NCI-H1092 treated with DMSO at 0.1 percent for 48 hours (cell line): ENCODE measurements at places on chromosomes 6 and 20.

DNA sequence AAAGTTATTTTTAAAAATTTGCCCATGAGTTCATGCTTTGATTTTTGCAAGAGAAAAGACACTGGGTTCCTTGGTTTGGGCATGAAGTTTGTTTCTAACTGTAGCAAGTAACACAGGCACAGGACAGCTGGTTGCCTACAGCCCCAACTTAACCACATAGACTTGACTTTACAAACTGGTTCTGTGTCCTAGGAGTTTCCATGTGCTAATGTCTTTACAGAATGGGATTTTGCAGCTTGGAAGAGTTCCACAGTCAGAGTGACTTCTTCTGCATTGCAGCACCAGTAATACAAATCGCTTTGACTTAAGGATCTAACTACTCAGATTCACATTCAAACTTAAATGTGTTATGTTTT, 44.3 kb downstream of the OR2B2 start:
- no peak for DNase-seq

- DNase-seq, result no peak
Observed at GRCh38 chr6:8242885-8243284, 140.5 kb upstream of the EEF1E1 start.

- no peak for DNase-seq
Observed at GRCh38 chr6:104580452-104580851, 279.3 kb downstream of the HACE1 start.

GRCh38 chr6:148144917-148145521, 197.6 kb upstream of the SASH1 start:
- DNase-seq, result peak; percentile 57

DNA sequence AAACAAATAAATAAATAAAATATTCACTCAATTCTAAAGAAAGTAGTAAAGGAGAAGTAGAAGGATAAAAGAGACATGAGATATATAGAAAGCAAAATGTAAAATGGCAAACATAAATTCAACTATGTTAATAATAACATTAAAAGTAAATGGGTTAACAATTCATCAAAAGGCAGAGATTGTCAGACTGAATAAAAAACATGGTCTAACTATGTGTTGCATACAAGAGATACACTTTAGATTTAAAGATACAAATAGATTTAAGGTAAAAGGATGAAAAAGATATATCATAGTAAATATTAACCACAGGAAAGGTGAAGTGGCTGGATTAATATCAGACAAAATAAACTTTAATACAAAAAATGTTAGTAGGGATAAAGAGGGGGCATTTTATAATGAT, 35.8 kb upstream of the PDE10A start:
- DNase-seq, result no peak

- no peak for DNase-seq
Observed at GRCh38 chr6:43405354-43405753, 22.0 kb upstream of the ABCC10 start.

GRCh38 chr6:136038531-136038930, 187.0 kb downstream of the PDE7B start:
- no peak for DNase-seq

GRCh38 chr20:24577271-24577909, 108.0 kb downstream of the SYNDIG1 start:
- no peak for DNase-seq

DNA sequence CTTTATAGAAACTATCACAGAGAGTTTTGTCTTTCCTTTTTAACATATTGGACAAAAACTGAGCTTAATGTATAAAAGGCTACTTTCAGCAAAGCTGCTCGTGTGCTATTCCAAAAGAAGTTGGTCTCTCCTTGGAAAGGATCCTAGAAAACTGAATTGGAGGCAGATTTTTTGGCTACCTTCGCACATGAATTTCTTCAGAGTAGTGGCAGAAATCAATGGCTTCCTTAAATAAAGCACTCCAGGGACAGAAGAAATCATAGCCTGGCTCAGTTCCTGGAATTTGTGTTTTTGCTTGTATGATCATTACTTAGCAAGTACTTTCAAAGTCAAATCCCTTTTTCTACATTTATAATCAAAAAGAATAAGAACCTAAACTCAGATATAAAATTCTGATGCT, 780.3 kb downstream of the PHF3 start:
- DNase-seq, result no peak

GRCh38 chr20:20946122-20946759, 159.9 kb downstream of the LINC00237 start:
- no peak for DNase-seq

DNA sequence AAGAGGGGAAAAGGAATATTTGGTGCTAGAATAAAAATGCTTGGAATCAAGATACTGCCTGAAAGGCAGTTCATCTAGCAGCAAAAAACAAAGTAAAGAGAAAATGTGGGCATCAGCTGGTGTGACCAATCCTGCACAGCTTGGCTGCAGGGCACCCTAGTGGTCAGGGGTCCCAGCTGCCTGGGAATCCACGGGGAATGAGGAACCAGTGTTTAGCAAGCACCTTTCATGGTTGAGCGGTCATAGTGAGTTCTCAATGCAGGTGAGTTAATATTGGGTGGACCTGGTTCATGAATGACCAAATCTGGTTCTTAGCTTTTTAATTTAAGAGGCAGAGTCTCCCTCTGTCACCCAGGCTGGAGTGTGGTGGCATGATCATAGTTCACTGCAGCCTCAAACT, 53.3 kb downstream of the CAP2 start:
- DNase-seq, result no peak

DNA sequence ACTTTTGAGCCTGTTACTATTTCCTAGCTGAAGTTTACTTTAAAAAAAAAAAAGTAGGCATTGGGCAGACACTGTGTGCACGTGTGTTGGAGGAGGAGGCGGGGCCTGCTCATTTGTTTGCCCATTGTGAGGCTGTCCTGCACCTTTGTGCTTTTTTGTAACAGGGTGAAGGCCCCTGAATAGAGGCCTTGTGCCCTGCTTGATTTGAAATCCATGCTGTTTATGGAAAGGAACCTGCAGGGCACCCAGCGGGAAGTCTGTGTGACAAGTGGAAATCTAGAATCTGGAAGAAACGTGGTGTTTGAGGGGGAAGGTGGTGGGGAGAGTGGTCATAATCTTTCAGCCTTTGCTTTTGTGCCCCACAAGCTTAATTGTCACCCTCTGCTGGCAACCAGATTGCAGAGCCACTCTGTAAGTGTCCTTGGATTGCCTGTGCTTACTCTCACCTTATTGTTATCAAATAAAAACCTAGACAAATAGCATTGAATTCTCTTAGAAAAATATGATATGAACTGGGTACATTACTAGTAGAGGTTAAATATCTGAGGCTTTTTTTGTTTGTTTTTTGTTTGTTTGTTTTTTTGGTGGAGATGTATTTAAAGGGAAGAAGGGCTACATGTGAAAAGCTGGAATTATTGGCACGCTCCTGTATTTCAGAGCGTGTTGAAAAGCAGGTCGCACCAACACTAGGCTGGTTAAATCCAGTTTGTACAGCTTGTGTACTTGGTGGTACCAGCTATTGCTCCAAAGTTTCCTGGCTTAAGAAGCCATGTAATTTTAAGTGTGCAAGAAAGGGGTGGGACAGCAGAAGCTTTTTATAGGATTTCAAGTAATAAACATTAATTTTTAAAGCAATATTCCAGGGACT, 156.3 kb downstream of the ARID1B start:
- DNase-seq, result peak; percentile 89

DNA sequence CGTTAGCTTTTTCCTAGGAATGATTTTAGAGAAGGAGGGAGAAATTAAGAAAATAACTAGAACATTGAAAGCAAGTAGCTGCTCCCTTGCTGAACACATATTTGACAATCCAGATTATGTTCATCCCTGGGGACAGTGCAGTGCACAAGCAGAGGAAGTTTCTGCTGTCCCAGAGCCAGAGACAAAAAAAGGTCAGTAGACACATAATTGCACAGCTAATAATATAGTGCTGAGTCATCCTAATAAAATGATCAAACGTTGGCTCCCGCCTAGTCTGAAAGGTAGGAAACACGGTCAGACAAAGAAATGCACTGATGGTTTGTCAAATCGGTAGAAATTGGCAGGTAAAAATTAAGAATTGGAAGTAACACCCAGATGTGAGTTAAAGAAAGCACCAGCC, 21.7 kb upstream of the SSTR4 start:
- DNase-seq, result no peak

DNA sequence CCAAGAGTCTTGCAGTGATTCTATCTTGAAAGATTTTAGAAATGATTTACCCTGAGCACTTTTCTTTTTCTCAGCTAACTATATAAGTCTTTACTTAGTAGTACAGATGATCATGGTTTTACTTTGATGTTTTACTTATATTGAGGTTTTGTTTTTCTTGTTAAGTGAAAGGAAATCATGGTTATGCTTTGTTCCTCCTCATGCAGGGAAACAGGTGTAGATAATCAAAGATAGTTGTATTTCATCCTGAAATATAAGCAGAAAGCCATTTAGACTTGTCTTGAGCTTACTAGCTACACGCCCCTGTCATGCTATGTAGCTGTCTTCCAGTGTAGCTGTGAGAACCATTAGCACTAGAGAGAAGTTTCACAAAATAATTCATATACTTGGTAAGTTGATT, 113.9 kb downstream of the HIVEP1 start:
- no peak for DNase-seq

DNA sequence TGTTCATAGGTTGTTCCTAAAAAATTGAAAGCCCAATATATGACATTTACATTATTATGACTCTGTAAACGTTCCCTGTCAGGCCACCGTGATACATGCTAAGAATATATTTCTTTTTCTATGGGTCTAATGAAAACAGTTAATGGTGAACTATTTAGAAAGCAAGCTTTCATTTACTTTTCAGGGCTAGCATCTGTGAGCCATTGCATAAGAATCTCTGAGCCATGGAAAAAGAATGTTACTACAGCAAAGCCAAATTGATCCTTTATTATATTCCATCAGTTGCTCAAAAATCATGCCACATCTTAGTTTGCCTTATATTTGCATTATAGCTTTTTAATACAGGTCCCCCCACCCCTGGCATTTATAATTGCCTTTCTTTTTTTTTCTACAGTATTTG, 275.5 kb downstream of the ZFAND3 start:
- no peak for DNase-seq

DNA sequence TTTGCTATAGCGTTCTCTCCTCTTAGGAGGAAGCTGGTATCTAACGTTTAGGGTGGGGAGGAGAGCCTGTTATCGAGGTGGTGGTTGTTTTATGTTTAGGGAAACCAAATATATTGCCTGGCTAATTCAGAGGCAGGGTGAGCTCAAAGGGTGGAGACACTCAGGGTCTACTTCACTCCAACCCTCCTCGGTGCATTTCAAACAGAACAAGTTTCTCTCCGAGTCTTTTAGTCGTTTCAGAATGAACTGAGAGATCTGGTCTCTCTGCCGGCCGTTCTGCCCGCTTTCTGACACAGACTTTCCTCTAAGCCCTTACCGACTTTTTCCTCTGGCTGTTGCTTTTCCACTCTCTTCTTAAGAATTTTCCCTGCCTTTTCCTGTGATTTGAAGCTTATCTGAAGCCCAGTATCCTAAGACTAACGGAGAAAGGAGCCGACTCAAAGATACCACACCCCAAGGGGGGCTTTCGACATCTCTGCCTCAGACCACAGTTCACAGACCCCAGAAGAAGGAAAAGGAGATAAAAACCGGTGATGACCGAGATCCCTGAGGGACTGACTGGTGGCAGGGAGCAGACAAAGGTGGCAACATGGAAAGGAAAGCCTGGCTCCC, 865 bp downstream of the STK38 start:
- peak; percentile 39 for DNase-seq

- DNase-seq, result no peak
Observed at GRCh38 chr20:46434597-46434996, 28.2 kb upstream of the ELMO2 start.

DNA sequence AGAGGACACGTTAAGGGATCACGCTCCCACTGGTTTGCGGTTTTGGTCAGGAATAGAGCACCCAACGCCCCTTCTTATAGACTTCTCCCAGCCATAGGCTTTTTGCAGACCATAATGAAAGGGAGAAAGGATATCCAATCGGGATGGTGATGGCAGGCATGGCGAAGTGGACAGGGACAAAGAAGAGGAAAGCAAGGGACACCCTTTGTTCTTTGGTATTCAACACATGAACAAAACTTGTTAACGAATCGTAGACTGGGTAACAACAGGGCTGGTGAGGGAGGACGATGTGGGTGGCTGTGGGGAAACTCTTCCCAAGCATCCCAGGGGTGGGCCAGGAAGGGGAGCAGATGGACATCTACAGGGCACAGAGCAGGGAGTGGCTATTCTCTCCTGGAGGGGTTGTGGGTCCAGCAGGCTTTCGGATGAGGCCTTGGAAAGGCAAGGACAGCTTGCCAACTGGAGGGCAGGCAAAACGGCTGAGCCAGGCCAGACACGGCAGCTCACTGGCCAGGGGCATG, 1.4 kb upstream of the HSP90AB1 start:
- DNase-seq, result no peak

GRCh38 chr20:5996765-5997164, 46.3 kb downstream of the MCM8 start:
- DNase-seq, result no peak

DNA sequence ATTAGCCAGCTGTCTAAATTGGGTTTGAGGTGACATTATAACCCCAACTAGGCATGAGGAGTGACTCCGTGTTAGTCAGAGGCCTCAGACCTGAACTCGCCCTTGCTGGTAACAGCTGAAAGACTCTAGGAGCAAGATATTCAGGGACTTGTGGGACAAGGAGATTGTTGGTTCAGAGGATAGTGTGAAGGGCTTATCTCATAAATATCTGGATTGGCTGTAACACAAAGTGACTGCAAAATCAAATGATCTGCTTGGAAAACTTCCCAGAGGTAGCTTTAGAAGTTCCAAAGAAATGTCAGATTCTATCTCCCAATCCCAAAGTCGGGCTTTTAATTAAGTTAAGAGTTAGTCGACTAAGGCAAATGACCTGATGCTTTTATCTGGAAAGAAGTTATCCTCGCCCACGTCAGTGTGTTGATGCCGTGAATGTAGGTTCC, 72.4 kb downstream of the TULP4 start:
- DNase-seq, result no peak

GRCh38 chr20:48647858-48648257, 179.9 kb downstream of the PREX1 start:
- no peak for DNase-seq

GRCh38 chr6:135475292-135475886, 22.2 kb downstream of the AHI1 start:
- no peak for DNase-seq
